Peyer's patch (tissue), 4 donors: ENCODE measurements at places on chromosomes 1 and 21. TPM values are rescaled to one million over a fixed set of nuclear protein-coding genes. Genes with fewer than 3 reads are reported as not detected.
A peak's percentile ranks its signal among the peaks of the same experiment; 100 is the strongest.

The OLIG2 gene
- total RNA-seq = not detected

The CLCA1 gene
- total RNA-seq = 87.5 TPM

The SPRR2A gene
- total RNA-seq = not detected

DNA sequence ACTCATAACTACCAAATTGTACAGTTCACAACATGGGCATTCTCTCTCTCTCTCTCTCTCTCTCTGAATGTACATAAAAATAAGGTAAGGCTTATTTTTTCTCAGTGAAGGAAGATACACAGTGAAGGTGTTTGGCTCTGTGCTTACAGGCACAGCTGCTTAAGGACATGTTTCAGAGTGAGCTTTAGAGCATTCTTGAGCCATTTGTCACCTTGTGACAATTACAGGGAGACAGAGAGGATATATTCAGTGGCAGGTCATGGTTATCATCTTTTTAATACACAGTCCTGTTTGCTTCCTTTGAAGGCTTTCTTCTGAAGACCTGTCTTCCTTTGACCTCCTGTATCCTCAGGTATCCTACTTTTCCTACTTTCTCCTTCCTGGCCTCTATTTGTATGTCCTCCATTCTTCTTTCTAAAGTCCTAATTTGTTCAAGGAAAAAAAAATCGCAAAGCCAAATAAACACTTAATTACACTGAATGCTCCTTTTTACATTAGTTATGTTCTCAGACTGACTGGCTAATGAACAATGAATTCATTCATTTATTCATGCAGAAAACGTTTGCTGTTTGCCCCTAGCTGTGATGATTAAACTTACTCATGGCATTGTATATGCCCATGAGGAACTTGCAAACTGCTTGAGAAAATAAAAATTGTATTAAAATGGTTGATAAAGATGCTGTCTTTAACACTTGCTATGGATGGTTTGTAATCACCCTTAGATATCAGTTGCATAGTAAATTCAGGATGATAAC is 33.4 kb downstream of the HSD17B7 start:
- DNase-seq = no peak
- no peak overlapping the region for H3K27ac ChIP-seq
- H3K4me1 ChIP-seq = no peaks in the 10 kb centered on the region
- no peaks in the 10 kb centered on the region for H3K27me3 ChIP-seq
- no peak overlapping the region for H3K4me3 ChIP-seq

- H3K27me3 ChIP-seq = no peaks in the 10 kb centered on the region
- no peak overlapping the region for H3K4me3 ChIP-seq
- peak; percentile 61 for DNase-seq
- H3K27ac ChIP-seq = no peak overlapping the region
- H3K4me1 ChIP-seq = peaks cover 9% of the 10 kb centered on the region
Measured at GRCh38 chr1:8315573-8316475, 2.1 kb upstream of the SLC45A1 start.

The PRMT2 gene
- 59.9 TPM for total RNA-seq

DNA sequence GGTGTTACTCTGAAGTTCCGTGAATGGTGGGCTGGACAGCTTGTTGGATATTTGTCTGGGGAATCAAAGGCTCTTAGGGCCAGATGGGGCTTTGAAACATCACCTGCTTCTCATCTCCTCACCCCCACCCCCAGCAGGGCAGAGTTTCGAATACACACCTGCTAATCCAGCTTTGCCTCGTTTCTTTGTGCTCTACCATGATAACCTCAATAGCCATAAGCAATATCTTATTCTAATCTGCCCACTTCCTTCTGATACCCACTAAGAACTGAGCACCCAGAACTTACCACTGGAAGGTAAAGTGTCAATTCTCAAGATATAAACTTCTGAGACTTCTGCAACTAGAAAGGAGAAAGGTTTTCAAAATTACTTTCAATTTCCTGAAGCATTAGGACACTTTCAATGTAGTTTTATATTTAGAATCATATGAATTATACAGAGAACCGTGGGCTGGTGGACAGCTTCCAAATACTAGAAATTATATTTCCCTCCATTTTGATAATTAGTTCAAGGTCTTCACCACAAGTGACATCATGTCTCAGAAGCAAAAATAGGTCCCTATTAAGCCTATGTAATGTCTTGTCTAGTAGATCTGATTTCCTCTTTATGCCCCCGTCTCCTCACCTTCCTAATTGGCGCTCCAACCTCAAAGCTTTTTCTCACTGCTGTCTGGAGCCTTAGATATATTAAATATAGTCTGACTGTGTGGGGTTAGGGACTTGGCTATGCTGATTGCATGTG is 64.4 kb upstream of the NEK2 start:
- no peak overlapping the region for H3K27ac ChIP-seq
- H3K27me3 ChIP-seq = no peaks in the 10 kb centered on the region

GRCh38 chr1:93615582-93616150 is 66.0 kb downstream of the BCAR3 start:
- peak; percentile 24 for DNase-seq
- no peak overlapping the region for H3K4me3 ChIP-seq
- no peaks in the 10 kb centered on the region for H3K27me3 ChIP-seq
- H3K4me1 ChIP-seq = peaks cover 60% of the 10 kb centered on the region
- peak overlapping the region; percentile 77 for H3K27ac ChIP-seq

- DNase-seq = no peak
- H3K27me3 ChIP-seq = no peaks in the 10 kb centered on the region
- no peaks in the 10 kb centered on the region for H3K36me3 ChIP-seq
- no peak overlapping the region for H3K27ac ChIP-seq
- no peaks in the 10 kb centered on the region for H3K4me1 ChIP-seq
Measured at GRCh38 chr1:61952675-61953074, 210.4 kb downstream of the PATJ start.

DNA sequence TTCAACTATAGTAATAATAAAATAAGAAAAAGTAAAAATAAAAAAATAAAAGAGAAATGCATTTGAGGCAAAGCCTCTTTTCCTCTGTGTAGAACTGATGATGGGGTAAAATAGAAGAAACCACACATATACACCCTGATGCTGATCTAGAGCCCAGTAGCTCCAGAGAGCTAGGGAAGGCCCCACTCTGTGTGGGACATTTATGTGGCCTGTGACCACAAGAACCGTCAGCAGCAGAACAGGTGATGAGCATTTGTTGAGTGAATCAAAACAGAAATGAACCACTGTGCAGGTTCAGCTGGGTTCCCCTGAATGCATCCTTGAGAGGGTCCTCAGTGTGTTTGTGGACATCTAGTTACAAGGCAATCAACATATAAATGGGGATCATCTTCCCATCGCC is 221.8 kb upstream of the HOOK1 start:
- no peaks in the 10 kb centered on the region for H3K4me1 ChIP-seq
- no peak for DNase-seq
- H3K27ac ChIP-seq = no peak overlapping the region
- no peak overlapping the region for H3K4me3 ChIP-seq
- no peaks in the 10 kb centered on the region for H3K36me3 ChIP-seq
- no peaks in the 10 kb centered on the region for H3K27me3 ChIP-seq

The SH3BGR gene
- total RNA-seq = not detected

- no peak overlapping the region for H3K4me3 ChIP-seq
- no peak overlapping the region for H3K27ac ChIP-seq
- DNase-seq = no peak
- H3K4me1 ChIP-seq = peaks cover 14% of the 10 kb centered on the region
- H3K36me3 ChIP-seq = no peaks in the 10 kb centered on the region
Measured at GRCh38 chr1:45299981-45300668, 26.6 kb upstream of the HPDL start.

The SLFNL1 gene
- not detected for total RNA-seq

The RPE65 gene
- total RNA-seq = not detected

DNA sequence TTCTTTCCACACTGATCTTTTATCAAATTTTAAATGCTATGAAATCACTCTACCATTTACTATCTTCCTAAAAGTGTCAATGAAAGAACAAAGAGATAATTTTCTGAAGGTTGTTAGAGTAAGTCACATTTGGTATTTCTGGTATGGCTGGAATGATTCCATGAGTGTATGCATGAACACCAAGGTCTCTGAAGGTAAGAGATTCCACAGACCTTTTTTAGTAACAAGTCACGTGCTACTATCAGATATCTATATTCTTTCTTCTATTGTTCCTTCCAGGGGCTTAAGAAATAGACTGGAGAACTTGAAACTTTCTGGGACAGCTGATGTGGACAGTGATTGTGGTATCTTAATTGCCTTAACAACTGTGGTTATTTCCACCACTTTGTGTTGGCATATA is 265.0 kb downstream of the SDCCAG8 start:
- H3K4me1 ChIP-seq = no peaks in the 10 kb centered on the region
- H3K36me3 ChIP-seq = no peaks in the 10 kb centered on the region
- H3K27ac ChIP-seq = no peak overlapping the region
- no peak overlapping the region for H3K4me3 ChIP-seq
- no peaks in the 10 kb centered on the region for H3K27me3 ChIP-seq
- no peak for DNase-seq

The STUM gene
- total RNA-seq = 4.6 TPM

DNA sequence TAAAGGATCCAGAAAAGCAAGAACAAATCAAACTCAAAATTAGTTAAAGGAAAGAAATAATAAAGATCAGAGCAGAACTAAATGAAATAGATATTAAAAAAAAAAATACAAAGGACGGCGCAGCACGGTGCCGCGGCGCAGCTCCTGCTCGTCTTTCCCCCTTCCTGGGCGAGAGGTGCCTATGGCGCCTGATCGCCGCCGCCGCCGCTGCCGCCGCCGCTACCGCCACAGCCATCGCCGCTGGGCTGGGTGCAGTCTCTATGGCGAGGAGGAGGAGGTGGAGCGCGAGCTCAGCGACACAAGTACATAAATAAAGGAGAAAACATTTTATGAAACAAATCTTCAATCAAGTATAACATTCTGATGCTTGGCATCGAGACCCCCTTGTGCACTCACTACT is 77.6 kb upstream of the VANGL1 start:
- no peaks in the 10 kb centered on the region for H3K36me3 ChIP-seq
- H3K4me3 ChIP-seq = no peak overlapping the region
- no peak for DNase-seq
- no peaks in the 10 kb centered on the region for H3K4me1 ChIP-seq
- no peaks in the 10 kb centered on the region for H3K27me3 ChIP-seq
- H3K27ac ChIP-seq = no peak overlapping the region

The ETV3L gene
- not detected for total RNA-seq

DNA sequence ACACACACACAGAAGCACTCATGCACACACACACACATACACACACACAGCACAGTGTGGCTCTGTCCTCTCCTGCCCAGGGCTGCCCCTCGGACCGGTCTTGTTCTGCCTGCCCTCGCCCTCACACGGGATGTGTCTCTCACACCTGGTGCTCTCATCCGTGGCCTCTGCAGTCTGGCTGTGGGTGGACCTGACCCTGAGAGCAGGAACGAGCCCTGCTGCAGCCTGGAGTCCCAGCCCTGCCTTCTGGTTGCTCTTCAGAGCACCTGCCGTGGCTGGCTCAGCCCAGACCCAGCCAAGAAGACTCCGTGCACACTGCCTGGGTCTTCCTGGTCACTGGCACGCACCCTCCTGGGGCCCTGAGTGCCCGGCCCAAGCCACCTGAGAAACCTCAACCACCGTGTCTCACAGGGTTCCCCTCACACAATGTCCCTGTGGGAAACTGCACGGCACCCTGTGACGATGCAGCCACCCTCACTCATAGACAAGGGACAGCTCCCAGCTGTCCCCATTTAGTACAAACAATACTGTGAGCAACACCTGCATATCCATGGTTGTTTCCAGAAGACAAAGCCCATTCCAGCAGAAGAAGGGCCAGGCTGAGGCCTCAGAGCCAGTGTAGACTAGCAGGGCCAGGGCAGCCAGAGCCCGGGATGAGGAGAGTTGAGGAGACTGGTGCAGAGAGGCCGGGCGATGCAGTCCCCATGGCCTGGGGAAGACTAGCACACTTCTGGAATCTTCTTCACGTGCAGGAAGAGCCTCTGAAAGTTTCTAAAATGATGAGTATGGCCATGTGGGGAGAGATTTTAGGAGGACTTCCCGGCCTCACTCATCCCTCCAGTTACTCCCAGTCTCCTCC is 234.0 kb downstream of the NPHP4 start:
- H3K4me3 ChIP-seq = no peak overlapping the region
- no peaks in the 10 kb centered on the region for H3K27me3 ChIP-seq
- H3K36me3 ChIP-seq = no peaks in the 10 kb centered on the region
- DNase-seq = no peak
- no peaks in the 10 kb centered on the region for H3K4me1 ChIP-seq
- H3K27ac ChIP-seq = no peak overlapping the region

- H3K4me1 ChIP-seq = no peaks in the 10 kb centered on the region
- H3K4me3 ChIP-seq = no peak overlapping the region
- H3K27me3 ChIP-seq = no peaks in the 10 kb centered on the region
- no peaks in the 10 kb centered on the region for H3K36me3 ChIP-seq
- DNase-seq = no peak
- H3K27ac ChIP-seq = no peak overlapping the region
Measured at GRCh38 chr1:14363036-14363590, 235.4 kb upstream of the KAZN start.

DNA sequence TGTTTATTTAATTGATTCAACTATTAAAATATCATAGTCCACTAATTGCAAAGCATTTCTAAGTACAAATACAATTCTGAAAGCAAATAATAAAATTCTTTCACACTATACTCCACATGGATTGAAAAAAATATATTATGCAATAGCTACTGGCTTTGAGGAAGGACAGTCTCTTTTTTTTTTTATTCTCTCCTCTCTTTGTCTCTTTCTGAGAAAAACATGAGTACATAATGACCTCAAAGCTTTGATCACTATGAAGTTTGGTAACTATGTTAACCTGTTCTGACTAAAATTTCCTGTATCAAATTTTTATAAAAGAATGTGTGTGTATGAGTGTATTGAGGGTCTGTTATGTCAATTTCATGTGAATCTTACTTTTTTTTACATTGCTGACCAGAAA is 96.2 kb downstream of the RGS2 start:
- no peaks in the 10 kb centered on the region for H3K36me3 ChIP-seq
- no peaks in the 10 kb centered on the region for H3K4me1 ChIP-seq
- H3K4me3 ChIP-seq = no peak overlapping the region
- DNase-seq = no peak
- no peaks in the 10 kb centered on the region for H3K27me3 ChIP-seq

DNA sequence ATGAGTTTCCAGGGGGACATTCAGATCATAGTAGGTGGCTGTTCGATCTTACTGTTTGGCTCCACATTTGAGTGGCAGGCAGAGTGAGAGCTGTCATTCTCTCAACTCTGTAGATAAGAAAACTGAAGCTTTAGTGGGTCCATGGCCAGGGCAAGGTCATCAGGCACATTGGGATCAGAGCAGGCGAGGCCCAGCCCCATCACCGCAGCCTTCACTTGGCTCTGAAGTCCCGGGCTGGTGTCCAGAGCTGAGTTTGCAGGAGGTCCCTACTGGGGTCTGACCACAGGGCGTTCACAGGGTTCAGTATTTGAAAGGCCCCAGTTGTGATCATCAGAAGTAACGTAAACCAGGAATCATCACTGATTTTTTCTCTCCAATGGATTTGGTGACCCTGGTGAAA is 76.7 kb downstream of the OBSCN start:
- H3K4me1 ChIP-seq = no peaks in the 10 kb centered on the region
- no peaks in the 10 kb centered on the region for H3K27me3 ChIP-seq
- no peak overlapping the region for H3K4me3 ChIP-seq

The PKLR gene
- 35.7 TPM for total RNA-seq
